ENCODE measurements at places on chromosomes 16 and 17.

DNA sequence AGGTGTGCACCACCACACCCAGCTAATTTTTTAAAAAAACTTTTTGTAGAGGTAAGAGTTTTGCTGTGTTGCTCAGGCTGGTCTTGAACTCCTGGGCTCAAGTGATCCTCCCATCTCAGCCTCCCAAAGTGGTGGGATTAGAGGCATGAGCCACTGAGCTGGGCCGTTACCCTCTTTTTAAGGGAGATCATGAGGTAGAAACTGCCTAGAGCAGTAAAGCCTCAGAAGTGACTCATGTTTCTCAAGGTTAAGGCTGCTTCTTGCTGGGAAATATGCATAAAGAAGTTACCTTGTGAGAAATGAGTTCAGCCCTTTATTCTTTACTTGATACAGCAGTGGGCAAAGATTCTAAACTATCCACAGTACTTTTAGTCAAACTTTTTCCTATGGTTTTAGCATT, 38.2 kb downstream of the GRB2 start:
- DNase-seq = no peak

DNA sequence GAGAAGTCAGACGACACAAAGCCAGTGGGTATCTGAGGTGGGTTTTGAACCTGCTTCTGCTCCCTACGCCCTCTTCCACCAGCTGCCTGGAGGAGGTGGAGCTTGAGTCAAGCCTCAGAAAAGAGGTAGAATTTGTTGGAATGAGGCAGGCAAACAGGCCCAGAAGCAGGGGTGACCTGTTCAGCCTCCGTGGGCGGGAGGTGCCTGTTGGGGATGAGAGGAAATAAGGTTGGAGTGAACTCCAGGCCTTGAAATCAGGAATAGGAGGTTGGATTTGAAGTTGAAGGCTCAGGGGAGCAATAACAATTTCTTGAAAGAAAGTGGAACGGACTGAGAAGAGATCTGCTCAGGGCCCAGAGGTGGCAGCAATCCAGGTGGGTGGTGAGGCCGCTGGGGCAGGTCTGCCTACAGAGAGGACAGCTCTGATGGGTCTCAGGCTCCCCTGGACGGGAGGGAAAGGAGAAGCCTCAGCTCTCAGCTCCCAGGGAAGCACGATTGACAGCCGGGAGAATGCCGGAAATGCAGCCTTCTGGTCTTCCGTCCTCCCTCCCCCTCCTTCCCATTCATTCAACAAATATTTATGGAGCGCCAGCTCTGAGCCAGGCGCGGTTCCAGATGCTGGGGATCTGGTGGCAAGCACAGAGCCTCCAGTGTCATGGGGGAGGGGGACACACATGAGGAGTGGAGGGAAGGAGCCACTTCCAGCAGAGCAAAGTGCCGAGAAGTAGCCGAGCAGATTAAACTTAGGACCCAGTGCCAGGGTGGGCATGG, 61.9 kb upstream of the CIBAR2 start:
- peak; percentile 96 for DNase-seq

GRCh38 chr16:88793251-88793954, 8.4 kb upstream of the PIEZO1 start:
- DNase-seq = no peak

GRCh38 chr16:66167564-66168291, 198.8 kb upstream of the CDH5 start:
- peak; percentile 51 for DNase-seq

DNA sequence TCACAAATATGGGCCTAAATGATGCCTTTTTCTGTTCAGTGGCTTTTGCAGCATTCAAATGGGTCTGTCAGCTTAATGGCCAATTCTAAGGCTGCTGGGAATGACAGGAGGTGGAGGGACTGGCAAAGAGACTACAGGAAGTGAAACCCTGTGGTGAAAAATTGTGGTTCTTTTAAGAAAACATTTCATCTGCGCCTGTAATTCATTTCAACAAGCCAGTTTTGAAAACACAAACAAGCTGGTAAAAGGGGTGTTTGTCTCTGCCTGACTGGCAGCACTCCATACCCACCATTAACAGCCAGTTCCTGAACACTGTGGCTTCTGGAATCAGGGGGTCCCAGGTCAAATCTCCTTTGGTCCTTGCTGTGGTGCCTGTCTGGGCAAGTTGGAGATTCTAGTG, 3.6 kb upstream of the KDM8 start:
- DNase-seq = peak; percentile 64

DNA sequence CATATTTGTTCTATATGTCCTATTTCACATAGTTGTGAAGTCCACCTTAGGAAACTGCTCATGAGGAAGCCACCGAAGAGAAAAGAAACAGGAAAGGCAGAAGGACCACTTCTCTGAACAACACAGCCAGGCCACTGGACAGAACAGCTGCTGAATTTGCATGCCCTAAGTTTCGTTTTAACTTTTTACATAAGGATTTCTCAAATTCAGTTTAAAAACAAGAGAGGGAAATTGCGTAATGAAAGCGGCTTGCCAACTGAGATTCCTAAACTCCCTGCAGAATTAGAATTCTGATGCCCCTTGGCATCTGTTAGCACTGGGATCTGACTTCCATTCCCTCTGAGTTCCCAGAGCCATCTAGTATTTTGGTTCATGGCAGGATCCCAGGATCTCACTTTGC, 5.0 kb upstream of the CCL8 start:
- DNase-seq = peak; percentile 68

- DNase-seq = no peak
These were observed 396.8 kb downstream of the NPIPA8 start for GRCh38 chr16:17939723-17940122.

DNA sequence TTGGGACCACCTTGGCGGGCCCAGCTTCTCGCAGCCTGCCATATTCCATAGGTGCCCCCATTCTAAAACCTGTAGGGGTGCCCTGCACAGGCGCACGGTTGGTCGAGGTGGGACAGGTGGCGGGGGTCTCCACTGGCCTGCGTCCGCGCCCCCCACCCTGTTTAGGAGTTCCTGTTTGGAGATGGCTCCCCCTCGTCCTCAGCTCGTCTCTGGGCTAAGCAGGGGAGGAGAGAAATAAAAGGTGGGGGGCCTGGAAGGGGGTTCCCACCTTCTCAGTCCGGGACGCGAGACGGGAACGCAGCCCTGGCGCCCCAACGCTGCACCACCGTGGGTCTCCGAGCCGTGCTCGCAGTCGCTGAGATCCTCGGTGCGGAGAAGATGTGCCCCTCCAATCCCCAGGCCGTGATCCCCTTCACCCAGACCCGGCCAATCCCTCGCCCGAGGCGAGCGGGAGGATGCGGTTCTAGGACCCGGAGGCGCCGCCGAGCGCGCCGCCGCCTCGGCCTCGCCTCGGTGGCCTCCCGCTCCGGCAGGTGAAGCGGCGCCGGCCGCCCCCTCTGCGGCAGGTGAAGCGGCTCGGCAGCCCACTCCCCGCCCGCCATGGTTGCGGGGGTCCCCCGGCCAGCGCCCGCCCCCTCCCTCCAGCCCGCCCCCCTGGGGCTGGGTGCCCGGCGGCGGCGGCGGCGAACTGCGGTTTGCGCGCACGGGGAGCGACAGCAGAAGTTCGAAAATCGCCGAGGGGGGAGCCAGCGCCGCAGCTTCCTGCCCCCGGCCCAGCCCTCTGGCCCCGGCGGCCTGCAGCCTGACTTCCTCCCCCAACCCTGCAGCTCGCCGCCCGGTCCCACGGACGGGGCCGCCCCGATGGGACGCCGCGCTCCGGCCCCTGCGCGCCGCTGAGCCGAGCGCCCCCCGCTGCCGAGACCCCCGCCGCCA, at the start of gene FMNL1:
Gene FMNL1 (plus strand): TSS at position 805 of the 933 bp plus-strand sequence. CDS start 240 bp downstream, outside the sequence.
- DNase-seq = no peak

GRCh38 chr17:28480799-28481571, 7.5 kb downstream of the SLC13A2 start:
- no peak for DNase-seq

All from fibroblast of skin of scalp (primary cell).